Cardiac septum (tissue), 1 donor: ENCODE measurements at places on chromosomes 2 and 18. TPM values are rescaled to one million over a fixed set of nuclear protein-coding genes. Genes with fewer than 3 reads are reported as not detected.

- DNase-seq: no peak
Measured at GRCh38 chr2:69241664-69242514, 145.1 kb downstream of the GFPT1 start.

EFR3B gene
- total RNA-seq: 8.9 TPM

DNA sequence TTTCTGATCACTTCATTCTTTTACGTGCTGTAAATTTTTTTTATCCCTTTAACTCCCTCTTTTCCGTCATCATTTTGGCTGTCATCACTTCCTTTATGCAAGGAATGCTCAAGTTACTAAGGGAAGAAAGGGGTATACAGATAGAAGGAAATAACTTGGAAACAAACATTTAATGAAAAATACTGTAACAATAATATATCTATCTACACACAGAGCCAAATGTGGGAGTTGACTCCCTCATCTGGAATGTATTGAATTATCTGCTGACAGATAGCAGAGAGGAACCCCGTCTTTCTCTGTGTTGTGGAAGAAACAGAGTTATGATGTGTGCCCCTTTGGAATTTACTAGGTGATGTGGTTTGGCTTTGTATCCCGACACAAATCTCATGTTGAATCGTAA lies 182.5 kb upstream of the NXPH2 start:
- no peak for DNase-seq

GRCh38 chr2:233449081-233449901 lies 95.0 kb downstream of the DGKD start:
- DNase-seq: peak; percentile 73

- no peak for DNase-seq
Measured at GRCh38 chr2:43511199-43511598, 84.6 kb downstream of the THADA start.

DNA sequence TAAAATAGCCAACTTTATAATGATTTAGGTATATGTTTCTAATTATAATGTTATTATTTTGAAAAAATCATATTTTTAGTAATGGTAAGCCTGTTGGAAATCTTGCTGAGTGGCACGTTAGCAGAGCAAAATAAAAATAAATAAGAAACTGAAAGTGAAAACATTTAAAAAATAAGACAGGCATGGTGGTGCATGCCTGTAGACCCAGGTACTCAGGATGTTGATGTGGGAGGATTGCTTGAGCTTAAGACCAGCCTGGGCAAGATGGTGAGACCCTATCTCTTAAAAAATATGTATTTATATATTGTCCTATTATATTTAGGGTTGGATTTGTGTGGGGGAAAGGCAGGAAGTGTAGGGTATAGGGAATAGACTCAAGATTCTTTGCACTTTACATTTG lies 15.8 kb upstream of the ANKRD12 start:
- no peak for DNase-seq

GRCh38 chr2:82539280-82539621 lies 1919.8 kb downstream of the SUCLG1 start:
- DNase-seq: no peak
